ENCODE measurements at places on chromosomes 13 and 19.

DNA sequence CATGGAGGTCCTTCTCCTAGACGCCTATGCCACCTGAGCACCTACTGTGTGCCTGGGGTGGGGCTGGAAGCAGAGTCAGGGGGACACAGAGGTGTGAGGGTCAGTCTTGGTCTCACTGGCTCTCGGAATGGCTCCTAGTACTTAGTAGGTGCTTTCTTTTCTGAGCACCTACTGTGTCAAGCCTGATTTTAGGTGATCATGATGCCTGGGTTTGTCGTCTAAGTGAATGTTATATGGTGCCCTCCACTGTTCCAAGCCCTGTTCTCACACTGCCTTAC lies 20.0 kb downstream of the MYH14 start:
- DNase-seq = no peak

DNA sequence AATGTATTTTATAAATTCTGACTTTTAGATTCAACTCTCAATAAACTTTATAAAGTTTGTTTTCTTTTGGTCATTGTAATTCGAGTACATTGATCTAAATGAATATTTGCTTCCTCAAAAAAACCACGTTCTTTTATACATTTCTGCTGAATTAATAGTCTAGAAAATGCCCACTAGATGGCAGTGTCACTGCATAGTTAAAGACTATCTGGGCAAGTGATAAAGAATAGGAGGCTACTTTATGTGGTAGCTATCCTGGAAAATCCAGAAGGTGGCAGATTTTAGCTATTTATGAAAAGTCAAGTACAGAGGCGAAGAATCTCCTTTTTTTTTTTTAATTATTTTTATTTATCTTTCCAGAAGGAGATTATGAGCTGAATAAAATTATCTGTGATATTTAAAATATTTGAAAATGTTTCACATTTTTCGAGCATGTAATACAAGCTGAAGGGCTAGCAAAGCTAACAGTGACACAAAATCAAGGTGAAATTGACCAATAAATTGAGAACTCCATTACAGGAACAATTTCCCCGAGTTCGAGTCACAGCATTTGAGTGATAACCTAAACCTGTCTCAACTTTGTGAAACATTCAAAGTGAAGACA lies 221.8 kb downstream of the OLFM4 start:
- DNase-seq = peak; percentile 53

- no peak for DNase-seq
These were observed 32.2 kb downstream of the ANKRD27 start for GRCh38 chr19:32642771-32643170.

- no peak for DNase-seq
These were observed at the start of gene MLNR for GRCh38 chr13:49220036-49220855. TSS of gene MLNR (plus strand) at chr13:49220338. CDS start at chr13:49220338, 0 bp downstream.

DNA sequence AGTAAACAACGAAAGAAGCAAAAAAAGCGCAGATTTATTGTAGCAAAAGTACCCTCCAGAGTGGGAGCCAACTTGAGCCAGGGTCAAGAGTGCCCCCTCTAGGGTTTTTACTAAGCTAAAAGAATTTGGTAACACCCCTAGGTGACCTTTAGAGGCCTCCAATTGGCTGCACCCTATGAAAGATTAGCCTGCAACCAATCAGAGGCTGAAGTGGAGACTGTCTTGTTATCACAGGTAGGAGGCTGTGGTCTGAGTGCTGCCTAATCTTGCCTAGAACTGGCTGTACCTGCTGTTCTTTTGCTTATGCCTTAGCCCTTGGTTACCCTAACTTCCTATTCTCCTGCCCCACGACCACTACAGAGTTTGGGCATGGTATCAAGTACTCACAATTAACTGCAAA lies 38.3 kb downstream of the ANKRD10 start:
- no peak for DNase-seq

- peak; percentile 67 for DNase-seq
These were observed 149.5 kb downstream of the DCT start for GRCh38 chr13:94329754-94330551.

DNA sequence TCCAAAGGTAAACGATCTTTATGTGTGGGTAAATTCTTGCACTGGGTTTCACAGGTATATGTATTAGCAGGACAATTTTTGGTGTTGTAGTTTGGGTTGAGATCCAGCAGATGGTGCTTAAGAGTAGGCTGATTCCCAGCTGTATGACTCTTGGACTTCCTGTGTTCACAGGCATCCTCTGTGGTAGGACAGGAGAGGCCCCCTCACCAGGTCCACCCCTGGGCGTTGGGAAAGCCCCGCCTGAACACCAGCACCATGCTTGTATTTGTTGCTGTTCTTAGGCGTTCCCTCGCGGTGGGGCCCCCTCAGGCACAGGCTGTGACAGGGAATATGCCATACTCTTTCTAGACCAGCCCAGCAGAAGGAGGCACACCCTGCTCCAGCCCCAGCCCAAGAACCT lies 49.5 kb upstream of the PCDH17 start:
- DNase-seq = no peak

- DNase-seq = no peak
These were observed 13.2 kb downstream of the ENOX1 start for GRCh38 chr13:43773602-43774001.

DNA sequence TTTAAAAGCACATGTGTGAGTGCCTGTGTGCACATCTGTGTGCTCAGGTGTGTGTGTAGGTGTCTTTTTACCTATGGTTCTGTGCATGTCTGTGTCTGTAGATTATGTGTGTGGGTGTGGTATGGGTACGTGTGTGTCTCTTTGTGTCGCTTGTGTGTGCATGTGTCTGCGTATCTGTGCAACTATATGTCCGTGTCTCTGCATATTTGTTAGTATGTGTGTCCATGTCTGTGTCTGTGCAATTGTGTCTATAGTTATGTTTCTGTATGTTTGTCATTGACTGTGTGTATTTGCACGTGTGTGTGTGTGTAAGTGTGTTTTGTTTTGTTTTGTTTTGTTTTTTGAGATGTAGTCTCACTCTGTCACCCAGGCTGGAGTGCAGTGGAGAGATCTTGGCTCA lies 7.3 kb upstream of the KCTD15 start:
- no peak for DNase-seq

DNA sequence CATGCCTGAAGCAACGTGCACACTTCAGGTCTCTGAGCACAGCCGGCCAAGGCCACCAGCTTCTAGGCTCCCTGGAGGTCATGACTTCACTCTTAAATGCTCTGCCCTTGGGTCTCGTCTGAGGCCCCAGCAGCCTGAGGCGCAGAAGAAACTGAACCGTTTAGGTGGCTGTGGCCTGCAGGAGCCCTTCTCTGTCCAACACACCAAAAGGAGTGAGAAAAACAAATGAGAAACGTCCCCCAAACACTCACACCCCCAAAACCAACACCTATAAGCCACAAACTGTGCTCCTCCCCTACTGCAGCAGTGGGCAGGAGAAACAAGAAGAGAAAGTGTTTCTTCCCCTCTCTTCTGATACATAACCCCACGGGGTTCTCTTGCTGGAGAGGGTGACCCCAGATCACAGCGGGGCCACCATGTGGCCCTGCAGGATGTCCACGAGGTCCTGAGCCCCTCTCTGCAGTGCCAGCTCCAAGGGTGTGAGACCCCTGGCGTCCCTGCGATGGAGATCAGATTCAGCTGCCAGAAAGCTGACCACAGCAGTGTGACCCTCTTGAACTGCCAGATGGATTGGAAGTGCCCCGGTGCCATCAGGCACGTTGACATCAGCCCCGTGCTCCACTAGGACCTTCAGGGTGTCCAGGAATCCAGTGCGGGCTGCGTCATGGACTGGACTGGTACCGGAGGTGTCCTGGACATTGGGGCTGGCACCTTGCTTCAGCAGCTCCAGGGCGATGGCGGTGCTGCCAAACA lies 1.0 kb upstream of the KRI1 start:
- DNase-seq = no peak

- no peak for DNase-seq
These were observed 7.0 kb upstream of the TSC22D1 start for GRCh38 chr13:44583137-44583536.

DNA sequence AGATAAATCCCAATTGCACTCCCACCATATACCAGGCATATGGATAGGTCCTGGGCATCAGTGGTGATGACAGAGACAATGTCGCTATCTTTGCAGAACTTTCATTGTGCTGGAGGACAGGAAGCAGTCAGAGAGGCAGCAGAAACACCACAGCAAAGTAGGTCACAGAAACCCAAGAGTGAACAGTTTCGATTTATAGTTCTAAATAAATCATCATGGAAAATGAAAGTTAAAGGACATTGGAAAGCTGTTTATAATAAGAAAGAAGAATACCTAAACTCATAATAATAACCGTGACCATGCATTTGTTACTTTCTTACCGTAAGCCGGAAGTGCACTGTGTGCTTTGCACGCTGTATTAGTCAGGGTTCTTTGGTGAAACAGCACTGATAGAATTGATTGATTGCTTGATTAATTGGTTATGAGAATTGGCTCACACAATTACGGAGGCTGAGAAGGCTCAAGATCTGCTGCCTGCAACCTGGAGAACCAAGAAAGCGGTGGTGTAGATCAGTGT lies 38.9 kb downstream of the ALOX5AP start:
- no peak for DNase-seq

- no peak for DNase-seq
These were observed 35.4 kb upstream of the MAP3K10 start for GRCh38 chr19:40155749-40156265.

DNA sequence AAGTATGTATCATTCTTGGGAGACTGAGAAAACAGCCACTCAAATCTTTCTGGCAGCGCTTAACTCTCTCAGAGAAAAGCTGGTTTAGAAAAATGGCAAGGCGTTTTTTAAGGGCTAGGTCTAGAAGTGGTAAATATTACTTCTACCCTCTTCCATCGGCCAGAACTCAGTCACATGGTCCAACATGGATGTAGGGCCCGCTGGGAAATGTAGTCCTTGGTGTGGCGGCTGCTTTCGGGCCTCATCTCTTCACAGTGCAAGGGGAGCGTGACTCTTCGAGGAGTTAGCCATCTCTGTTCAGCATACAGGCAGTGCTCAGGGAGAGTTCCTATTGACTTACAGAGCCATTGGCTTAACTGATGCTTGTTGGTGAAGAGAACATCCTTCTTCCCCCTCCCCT lies 6.3 kb downstream of the VSTM2B start:
- no peak for DNase-seq

GRCh38 chr13:26929971-26930730 lies 169.6 kb upstream of the GPR12 start:
- peak; percentile 73 for DNase-seq

DNA sequence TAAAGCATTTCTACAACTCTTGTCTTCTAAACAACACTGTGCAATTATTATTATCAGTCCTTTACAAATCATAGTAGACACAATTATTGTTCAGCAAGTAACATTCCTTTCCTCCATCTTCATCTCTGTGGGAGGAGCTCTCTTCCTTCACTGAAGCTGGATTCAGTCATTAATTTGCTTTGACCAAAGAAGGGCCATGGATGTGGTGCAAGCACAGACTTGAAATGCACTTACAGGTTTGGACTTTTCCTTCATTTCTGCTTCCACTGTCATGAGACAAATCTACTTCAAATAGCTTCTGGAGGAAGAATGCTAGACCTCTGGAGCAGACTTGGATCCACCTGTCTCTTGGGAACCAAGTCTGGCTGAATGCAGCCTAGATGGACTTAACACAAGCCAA lies 336.6 kb upstream of the SLITRK6 start:
- DNase-seq = no peak

DNA sequence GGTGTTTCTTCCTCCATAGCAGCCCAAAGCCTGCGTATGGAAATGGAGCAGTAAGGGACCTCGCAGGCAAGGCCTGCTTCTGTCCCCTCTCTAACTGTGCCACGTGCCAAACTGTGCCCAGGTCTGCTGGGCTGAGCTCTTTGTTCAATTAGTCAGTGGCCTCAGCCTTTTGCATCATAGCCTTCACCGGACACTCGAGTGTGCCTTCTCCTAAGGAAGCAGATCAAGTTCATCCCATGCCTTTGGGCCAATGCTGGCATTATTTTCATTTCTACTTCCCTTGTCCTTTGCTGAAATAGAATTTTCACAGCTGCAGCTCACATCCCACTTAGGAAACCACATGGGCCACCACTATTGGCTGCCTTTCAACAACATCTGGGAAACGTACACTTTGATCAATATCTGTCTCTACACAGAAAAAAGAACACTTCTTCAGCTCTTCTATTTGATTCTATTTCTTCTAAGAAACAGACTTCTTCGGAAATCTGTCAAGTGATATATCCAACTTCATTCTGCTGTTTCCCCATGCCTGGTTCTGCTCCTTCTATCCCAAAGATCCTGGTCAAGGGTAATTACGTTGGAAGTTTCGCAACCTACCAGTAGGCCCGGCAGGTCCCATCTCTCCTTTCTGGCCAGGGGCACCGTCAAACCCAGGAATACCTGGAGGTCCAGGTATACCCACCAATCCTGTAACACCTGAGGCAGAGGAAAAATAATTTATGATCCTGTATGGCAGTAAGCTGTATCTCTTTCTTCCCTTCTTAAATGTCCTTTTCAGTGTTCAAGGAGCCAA lies 143.9 kb downstream of the COL4A1 start:
- no peak for DNase-seq

GRCh38 chr13:30119476-30119875 lies 187.9 kb downstream of the KATNAL1 start:
- no peak for DNase-seq

- DNase-seq = no peak
These were observed 46.7 kb downstream of the CYP4F22 start for GRCh38 chr19:15555021-15555420.

- DNase-seq = peak; percentile 16
These were observed 3.2 kb upstream of the LGALS13 start for GRCh38 chr19:39599116-39599515.

- DNase-seq = peak; percentile 87
These were observed 529.3 kb downstream of the IRS2 start for GRCh38 chr13:109256866-109257760.

GRCh38 chr19:50835103-50835784 lies 1.9 kb upstream of the KLK15 start:
- DNase-seq = no peak

GRCh38 chr19:3851254-3852176 lies 17.3 kb downstream of the ZFR2 start:
- DNase-seq = no peak

GRCh38 chr13:113493315-113493951 lies 2.9 kb upstream of the DCUN1D2 start:
- DNase-seq = peak; percentile 78

DNA sequence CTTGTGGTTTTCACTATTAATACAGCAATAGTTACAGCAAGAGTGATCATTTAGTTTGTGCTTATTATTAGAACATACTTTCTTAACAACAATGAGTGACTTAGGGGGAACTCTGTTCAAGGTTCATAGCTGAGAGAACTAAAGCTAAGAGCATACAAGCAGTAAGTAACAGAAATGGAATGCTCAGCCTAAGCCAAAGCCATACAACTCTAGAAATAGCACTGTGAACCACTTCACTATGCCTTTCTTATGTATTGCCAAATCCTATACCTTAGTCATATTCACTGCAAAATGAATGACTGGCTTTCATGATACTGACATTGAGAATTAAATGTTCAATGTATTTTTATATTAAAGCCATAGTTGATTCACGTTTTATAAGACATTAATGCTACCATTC lies 599.7 kb upstream of the SLITRK1 start:
- no peak for DNase-seq

- DNase-seq = no peak
These were observed 26.4 kb downstream of the DNM2 start for GRCh38 chr19:10744253-10744798.

DNA sequence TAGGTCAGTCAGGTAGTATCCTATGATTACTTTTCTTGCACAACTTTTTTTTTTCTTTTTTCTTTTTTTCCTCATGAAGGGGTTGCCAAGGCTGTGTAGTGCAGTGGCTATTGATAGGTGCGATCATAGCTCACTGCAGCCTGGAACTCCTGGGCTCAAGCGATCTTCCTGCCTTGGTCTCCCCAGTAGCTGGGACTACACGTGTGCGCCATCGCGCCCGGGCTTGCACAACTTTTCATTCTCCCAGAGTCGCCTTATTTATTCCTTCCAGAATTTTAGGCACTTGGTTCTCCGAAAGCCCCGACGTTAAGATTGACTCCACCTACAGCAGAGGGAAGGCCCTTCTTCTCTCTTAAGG lies 867 bp upstream of the ZNF613 start:
- no peak for DNase-seq

Measured in RWPE1 (cell line).